Activated CD4-positive, CD25-positive, alpha-beta regulatory T cell treated with anti-CD3 and anti-CD28 coated beads, Interleukin-2, amount 50 U/mL, for 72 hours (primary cell): ENCODE measurements at places on chromosomes 2 and 18.

DNA sequence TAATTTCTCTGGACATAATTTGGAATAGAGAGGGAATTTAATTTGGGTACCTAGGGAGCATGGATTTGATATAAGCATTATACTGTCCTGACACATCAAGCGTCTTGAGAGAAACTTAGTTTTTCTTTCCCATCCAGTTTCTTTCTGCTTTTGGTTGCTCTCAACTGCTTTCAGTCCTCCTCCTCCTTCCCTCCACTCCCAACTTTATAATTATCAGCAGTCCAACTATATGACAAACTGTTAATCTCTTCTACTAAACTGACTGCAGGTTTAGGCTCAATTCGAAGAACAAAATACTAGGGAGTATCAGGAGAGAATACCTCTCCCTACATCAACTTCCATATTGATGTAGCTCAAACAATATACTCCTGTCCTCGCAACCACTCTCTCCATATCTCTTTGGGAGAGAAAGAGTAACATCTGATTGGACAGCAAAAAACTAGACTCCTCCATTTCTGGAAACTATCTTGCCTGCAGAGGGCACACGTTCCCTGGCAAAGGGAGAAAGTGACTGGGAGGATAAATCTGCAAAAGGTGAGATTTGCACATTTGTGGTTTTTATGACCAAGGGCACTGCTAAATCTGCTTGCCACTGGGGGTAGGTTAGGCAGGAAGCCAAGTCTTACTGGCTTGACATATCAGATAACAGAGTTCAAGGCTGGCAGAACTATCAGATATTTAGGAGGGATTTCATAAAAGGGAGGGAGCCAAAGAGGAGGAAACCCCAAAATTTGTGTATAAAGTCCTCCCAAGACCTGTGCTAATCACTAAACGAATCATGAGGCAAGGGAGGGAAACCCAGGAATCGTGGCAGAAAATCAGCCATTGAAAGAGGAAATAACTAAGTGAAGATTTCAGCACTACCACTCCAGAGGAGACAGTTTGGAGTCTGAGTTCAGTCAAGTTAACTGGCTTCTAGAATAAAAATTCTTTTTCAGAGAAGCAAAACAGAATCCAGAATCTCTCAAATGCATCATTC, 40.0 kb downstream of the ICA1L start:
- DNase-seq, result no peak

- peak; percentile 16 for DNase-seq
Observed at GRCh38 chr2:109726379-109727270, 67.5 kb upstream of the RGPD5 start.

DNA sequence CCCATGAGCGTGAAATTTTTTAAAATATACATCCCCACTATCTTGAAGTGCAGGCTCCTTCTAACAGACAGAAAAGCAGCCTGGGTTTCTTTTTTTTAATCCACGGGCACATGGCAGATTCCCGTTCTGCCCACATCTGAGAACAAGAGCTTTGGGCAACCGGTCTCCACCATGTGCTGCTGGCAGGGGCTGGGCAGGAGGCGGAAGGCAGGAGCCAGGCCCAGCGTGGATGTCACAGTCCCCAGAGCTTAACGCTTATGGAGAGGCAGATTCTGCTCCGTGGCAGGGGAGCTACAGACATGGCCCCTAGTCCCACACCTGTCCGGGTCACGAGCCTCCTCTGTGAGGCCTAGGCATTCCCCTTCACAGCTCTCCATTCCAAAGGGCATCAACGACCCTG, 503.0 kb upstream of the MYT1L start:
- no peak for DNase-seq

DNA sequence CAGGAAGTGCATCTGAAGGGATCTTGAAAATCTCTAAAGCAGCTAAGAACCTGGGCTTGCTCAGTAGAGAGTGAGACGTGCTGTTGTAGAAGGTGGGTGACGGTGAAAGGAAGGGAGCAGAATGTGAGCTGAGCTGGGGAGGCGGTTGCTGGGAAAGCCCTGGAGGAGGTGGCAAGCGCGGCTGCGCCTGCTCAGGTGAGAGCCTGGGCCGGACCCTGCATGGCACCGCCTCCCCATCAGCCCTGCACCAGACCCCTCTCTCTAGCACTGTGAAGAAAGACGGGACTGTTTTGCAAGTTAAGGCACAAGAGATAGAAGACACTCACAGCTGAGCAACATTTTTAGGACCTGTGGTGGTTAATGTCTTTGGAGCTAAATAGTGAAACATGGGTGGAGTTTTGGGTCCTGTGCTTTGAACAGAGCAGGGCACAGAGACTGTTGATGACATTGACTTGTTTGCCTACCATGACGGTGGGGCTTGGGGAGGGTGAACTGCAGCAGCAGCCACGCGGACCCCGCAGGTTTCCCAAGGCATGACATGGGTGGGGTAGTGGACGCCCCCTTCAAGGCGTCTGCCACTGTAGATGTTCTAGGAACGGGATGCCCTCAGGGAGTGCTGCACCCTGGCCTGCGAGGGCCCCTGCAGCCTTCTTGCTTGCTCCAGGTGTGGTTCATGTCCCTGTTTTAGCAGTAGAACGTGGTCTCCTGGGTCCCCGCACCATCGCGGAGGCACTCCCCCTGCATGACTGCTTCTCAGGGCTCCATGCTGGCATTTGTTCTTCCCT, 245.3 kb downstream of the TSN start:
- no peak for DNase-seq

DNA sequence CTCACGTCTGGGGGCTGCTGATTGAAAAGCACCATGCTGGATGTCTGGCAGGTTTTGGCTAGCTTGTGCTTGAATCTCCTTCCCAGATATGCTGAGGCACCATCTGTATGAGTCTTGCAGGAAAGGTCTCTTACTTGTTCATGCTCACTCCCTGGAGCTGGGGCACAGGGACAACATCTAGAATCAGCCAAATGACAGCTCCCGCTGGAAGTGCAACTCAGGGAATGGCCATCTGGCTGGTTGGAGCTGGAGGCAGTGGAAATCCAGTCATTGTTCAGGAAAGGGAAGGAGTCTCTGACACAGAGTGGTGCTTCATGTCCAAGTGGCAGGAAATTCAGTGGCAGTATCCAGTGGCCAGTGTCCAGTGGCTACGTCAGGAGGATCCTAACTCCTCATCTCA, 9.7 kb downstream of the CCDC68 start:
- no peak for DNase-seq

DNA sequence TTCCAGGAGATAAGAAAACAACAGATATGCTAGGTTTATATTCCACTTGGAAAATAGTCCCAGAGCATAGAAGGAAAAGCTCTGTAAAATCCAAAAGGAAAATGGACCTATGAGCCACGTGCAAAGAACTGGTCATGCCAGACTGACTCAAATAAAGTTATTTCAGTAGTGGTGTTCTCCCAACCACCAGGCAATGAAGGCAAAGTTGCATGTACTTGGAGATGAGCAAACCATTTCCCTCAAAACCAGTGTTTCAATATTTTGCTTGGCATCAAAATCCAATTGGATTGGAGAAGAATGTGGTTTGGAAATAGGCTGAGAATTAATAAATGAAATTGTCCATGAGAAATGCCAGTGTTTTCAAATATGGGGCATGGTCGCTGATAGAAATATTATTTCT, 237.5 kb downstream of the ICOS start:
- DNase-seq, result no peak

GRCh38 chr2:8437228-8437948, 244.5 kb upstream of the ID2 start:
- DNase-seq, result no peak

DNA sequence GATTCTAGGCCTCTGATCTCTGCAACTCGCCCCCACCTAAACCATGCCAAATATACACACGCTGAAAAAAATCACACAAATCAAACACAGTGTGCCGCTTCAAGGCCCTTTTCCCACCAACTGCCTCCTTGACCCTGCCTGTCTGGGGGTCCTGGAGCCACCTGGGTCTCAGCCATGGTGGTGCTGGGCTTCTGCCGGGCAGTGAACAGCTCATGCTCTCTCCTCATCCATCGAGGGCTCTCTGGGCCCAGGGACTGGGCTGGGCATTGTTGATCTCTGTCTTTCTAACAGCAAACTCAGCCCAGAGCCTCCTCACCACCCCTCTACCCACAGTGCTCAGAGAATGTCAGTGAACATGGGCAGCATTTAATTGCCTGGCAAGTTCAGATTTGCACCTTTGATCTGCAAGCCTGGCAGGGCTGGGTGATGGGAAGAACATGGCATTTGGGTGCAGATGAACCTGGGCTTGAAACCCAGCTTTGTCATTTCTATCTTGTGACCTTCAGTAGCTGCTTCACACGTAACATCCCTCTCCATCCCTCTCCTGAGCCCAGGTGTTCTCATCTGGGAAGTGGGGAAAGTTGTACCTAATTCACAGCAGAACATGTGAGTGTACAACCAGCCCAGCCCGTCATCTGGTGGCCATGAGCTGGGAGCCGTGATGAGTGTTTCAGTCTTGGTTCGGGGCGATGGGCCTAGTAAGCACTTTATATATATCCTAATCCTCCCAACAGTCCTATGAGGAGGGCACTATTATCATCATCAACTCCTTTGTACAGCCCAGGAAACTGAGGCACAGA, 46.1 kb downstream of the SDC1 start:
- DNase-seq, result no peak

DNA sequence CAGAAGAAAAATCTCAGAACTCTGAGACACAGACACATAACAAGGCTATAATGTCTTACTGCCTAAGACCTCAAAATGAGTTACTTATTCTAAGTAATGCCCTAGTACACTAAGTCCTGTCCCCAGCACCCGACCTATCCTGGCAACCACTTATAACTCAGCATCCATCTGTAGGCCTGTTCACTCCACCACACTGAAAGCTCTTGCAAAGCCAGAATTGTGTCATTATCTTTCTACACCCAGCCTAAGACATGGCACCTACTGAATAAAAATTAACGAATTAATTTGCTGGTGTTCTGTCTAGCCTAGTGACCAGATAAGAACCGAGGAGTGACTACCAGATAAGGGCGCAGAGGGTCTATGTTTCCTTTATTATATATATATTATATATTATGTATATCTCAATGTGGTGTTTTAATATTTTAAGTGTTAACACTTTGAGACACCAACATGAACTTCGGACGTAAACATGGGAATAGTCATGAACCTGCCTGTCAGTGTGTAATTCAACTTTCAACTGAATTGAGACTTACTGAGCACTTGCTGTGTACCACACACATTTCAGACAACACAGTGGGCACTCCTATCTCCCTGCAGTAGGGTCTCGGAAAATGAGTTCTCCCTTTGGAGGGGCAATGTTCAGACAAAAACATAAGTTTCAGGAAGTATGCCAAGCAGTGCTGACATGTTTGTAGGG, 27.7 kb downstream of the TMEM131 start:
- DNase-seq, result no peak

- DNase-seq, result no peak
Observed at GRCh38 chr18:52310651-52311050, 29.3 kb upstream of the DCC start.

- no peak for DNase-seq
Observed at GRCh38 chr2:104901037-104901881, 47.3 kb downstream of the POU3F3 start.

GRCh38 chr2:183248866-183249567, 124.8 kb downstream of the NUP35 start:
- DNase-seq, result no peak

DNA sequence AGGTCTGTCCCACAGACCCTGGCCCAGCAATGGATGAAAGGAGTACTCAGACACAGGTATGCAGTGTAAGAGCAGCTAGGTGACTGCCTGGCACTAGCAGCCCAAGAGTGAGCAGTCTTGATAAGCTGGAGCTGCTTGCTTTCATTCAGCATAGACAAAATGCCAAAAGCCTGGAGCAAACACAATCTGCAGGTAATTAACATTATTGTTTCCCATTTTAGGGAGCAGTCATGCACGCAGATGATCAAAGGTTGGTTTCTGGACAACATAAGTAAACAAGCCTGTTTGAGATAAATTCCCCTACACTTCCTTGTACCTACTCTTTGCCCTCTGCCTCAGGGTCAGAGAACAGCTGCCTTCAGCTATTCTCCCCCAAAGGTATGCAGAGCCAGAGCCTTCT, 73.7 kb upstream of the MSTN start:
- no peak for DNase-seq

- no peak for DNase-seq
Observed at GRCh38 chr2:113851640-113852039, 38.2 kb upstream of the ACTR3 start.

DNA sequence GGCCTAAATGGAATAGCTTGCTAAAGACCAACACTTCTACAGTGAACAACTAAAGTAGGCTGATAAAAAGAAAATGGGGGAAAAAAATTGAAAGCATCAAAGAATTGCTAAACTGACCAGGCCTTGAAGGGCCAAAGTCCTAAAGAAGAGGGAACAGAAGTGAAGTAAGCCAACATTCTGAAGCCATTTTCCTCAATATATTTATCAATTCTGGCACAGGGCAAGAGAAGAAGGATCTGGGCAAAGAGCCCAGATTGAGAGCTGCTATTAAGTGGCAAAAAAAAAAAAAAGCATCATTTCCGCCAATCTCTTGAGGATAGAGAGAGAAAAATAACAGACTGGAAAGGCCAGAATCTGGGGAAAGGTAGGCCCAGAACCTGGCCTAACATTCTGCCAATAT, 25.7 kb downstream of the FANCL start:
- DNase-seq, result no peak

GRCh38 chr18:23718243-23718720, 29.0 kb downstream of the LAMA3 start:
- no peak for DNase-seq

GRCh38 chr2:112630268-112630667, 15.5 kb upstream of the SLC20A1 start:
- no peak for DNase-seq

DNA sequence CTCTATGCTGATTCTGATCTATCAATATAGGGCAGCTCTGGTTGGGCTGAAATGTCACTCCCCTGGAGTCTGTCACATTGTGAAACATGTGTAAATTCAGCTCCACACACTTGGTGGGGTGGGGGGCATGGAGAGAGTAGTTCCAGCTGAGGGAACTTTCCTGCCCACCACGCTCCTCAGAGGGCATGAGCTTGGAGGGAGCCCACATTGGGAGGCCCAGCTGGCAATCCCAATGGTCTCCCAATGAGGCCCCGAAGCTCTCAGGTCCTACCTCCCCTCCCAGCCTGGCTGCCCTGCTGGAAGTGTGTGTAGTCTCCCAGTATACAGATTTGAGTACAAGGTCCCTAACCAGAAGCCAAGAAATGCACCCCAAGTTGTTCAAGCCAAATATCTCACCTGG, 31.5 kb downstream of the GYPC start:
- DNase-seq, result no peak

DNA sequence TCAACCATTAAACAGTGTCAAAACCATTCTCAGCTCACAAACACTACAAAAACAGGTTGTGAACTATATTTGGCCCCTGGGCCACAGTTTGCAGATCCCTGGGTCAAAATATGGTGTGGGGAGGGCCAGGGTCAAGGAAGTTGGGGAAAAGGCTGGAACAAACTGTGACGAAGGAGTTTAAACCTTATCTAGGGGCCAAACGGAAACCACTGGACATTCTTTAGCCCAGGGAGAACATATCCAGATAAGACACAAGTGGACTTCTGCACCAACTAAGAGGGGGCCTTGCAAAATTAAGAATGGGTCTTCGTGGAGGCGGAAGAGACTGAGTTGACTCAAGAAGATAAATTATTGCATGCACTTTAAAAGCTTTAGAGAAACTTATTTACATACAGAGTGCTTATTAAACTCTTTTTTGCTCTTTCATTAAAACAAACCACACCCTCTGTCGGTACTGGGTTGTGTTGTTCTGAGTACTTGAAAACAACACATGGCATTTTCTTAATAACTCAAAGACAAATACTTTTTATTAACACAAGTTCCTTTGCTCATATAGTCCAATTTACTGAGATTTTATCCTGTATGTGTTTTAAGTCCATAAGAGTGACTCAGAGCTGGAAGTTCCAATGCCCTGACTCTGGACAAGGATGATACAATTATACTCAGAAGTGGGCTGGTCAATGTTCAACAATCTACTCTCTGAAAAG, 5.3 kb upstream of the ASAP2 start:
- no peak for DNase-seq
